Ascending aorta (tissue), 2 donors: ENCODE measurements at places on chromosomes 16 and 17.

GRCh38 chr17:49132317-49132698, 261 bp upstream of the B4GALNT2 start:
- no peak for DNase-seq

GRCh38 chr17:44176257-44176656, 5.8 kb downstream of the ASB16 start:
- DNase-seq, result no peak

- no peak for DNase-seq
Observed at GRCh38 chr16:74026373-74027281, 270.0 kb upstream of the PSMD7 start.

- DNase-seq, result no peak
Observed at GRCh38 chr17:29214215-29215146, 32.2 kb upstream of the CRYBA1 start.

DNA sequence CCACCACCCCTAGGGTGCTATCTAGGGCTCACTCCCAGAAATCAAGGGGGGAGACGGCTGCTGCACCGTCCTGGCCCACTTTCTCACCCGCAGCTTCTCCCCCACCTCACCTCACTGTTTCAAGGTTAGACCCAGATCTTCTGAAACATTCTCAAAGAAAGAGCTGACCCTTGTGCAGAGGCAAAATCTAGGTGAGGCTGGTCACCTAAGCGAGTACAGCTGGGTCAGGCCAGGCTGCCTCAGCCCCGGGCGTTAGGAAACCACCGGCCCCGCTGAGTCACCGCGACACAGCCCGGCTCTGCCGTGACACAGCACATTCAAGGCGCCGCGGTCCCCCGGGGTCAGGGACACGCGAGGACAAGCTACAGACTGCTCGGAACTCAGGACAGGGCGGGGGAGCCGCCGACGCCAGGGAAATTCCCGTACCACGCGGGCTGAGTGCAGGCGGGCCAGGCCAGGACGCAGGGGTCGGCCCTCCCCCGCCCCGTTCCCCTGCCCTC, 27.1 kb downstream of the GNPTG start:
- peak; percentile 93 for DNase-seq

DNA sequence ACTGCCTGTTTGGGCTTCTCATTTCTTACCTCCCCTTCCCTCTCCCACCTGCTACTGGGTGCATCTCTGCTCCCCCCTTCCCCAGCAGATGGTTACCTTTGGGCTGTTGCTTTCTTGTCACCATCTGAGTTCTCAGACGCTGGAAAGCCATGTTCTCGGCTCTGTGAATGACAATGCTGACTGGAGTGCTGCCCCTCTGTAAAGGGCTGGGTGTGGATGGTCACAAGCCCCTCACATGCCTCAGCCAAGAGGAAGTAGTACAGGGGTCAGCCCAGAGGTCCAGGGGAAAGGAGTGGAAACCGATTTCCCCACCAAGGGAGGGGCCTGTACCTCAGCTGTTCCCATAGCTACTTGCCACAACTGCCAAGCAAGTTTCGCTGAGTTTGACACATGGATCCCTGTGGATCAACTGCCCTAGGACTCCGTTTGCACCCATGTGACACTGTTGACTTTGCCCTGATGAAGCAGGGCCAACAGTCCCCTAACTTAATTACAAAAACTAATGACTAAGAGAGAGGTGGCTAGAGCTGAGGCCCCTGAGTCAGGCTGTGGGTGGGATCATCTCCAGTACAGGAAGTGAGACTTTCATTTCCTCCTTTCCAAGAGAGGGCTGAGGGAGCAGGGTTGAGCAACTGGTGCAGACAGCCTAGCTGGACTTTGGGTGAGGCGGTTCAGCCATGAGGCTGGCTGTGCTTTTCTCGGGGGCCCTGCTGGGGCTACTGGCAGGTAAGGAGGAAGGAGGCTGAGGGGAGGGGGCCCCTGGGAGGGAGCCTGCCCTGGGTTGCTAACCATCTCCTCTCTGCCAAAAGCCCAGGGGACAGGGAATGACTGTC, at the start of gene CD68:
Gene CD68 (plus strand): TSS at position 638 of the 833 bp plus-strand sequence. CDS start 40 bp downstream, at position 678.
- DNase-seq, result peak; percentile 92

DNA sequence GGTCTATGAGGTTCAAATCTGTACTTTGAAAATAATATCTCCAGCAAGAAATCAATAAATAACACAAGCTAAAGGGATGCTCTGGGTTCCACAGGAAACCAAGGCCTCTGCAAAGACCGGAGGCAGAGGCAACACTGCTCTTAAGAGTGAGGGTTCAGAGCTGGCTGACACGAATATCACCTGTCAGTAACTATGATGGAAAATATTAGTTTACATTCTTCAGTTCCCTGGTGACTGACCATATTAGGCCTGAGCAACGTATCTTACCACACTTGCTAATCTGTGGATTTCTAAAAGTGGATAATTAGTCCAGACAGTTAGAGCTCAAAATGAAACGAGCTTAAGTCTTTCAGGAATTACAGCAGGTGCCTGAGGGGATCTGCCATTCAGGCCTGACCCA, 459.3 kb downstream of the HS3ST3B1 start:
- no peak for DNase-seq

DNA sequence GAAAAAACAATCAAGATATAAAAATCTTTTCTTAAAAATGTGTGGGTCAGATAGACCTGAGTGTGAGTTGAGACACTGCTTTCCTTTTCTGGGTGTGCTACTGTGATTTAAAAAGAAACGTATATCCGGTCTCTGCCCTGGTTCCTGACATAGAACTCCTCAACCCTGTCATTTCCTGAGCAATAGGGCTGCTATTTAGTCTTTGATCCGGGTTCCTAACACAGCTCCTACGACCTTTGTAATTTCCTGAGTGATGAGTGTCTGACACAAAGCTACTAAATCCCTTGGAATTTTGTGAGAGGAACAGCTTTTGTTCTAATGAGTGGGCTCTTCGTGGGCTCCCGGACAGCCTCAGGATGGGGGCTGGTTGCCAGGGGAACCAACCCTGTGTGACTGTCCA, 93.9 kb upstream of the FA2H start:
- no peak for DNase-seq
